CD4-positive, alpha-beta T cell (primary cell): ENCODE measurements at places on chromosomes 13 and 19.

GRCh38 chr19:13429563-13429962 lies 76.7 kb downstream of the CACNA1A start:
- DNase-seq, result no peak

DNA sequence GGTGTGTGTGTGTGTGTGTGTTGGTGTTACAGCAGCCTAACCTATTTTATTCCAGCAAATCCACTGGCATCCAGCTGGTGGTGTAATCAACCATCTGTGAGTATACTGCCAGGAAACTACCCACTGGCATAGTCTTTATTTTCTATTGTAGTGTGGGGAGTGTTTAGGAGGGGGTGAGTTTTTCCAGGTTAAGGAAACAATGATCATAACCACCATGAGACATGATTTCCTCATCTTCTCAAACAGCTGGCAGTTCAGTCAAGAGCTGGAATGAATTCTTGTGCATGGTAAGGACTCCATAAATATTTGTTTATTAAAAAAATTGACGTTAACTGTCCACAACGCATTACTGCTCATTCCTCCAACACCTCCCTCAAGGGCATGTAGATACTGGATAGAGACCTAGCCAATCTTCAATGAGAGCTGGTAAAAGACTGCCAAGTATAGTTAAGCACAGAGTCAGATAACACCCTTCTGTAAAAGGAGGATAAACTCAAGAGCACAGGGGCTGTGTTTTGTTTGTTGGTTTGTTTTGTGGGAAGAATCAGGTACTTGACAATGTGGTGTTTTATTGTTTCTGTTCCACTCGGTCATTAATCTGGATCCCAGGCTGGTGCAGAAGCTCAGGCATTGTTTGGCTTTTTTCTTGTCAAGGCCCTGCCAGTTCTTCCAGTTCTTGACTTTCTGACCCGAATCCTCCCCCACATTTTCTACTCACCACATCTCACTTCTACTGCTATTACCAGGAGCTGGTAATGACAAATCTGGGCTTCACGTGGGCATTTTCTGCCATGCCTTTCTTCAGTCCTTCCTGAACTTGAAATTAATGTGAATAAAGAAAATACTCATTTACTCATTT lies 31.6 kb upstream of the SLC46A3 start:
- DNase-seq, result no peak

- no peak for DNase-seq
These were observed 1.2 kb upstream of the SLC25A42 start for GRCh38 chr19:19062454-19063182.

- no peak for DNase-seq
These were observed 2435.9 kb upstream of the PCDH20 start for GRCh38 chr13:63851526-63851925.

- peak; percentile 33 for DNase-seq
These were observed 27.3 kb downstream of the TM9SF2 start for GRCh38 chr13:99528547-99528946.

DNA sequence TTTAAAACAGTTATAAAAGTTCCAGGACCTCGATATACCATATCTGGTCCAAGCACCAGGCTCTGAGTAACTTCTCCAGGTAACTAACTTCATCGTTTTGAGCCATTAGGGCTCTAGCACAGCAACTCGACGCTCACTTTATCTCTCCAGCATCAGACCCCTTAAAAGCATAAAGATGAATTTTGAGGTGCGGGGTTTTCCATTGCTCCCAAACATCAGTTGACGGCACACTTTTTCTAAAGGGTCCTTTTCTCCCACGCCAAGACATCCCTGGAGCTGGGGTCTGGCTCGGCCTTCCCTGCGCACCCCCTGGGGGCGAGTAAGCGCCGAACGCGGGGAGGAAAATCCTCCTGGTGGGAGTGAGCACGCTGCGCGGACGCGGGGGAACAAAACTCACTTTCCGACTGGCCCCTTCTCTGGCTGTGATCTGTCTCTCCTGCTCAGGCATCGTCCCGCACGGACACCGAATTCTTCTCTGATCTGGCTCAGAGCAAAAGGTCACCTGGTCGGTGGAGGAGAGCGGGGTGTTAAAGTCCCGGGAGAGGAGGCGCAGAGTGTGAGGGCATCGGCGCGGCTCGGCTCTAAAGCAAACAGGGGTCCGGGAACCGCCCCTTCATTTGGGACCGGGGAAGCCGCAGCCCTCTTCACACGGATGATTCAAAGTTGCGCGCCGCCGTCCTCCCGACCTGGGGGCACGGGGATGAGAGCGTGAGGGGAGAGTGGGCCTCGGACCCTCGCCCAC lies at the start of gene ATP7B:
TSS of gene ATP7B (minus strand) at position 561 of the 742 bp plus-strand sequence. CDS start at position 448, 113 bp downstream.
- DNase-seq, result peak; percentile 36

DNA sequence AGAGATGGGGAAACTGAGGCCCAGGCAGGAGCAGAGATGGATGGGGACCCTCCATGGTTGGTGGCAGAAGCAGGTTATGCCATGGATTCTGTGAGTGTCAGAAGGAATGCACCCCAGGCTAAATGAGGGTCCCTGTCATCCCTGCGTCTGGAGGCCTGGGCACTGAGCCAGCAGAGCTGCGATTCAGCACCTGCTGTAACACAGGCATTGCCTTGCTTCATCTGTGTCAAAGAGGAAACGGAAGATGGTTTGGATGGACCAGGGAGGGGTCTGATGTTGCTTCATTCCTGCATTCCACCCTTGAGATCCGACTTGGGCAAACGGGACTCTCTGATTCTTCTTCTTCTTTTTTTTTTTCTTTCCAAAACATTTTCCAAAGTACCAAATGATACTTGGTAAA lies 1.2 kb downstream of the C5AR1 start:
- DNase-seq, result no peak

DNA sequence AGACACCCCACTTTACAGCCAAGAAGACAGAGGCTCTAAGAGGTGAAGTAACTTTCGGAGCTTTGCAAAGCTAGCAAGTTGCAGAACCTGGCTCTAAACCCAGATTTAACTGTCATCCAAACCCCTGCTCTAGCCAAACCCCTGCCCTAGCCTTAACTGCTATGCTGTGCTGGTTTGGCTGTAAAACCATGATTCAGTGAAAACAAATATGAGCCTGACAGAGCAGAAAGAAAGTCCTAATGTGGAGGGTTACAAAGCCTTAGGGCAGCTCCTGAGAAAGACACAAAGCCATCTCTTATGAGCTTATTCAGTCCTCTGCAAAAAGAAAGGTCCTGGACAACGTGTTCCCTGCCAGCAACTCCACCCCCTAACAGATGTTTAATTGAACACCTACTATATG lies 172.8 kb downstream of the KATNAL1 start:
- DNase-seq, result no peak

DNA sequence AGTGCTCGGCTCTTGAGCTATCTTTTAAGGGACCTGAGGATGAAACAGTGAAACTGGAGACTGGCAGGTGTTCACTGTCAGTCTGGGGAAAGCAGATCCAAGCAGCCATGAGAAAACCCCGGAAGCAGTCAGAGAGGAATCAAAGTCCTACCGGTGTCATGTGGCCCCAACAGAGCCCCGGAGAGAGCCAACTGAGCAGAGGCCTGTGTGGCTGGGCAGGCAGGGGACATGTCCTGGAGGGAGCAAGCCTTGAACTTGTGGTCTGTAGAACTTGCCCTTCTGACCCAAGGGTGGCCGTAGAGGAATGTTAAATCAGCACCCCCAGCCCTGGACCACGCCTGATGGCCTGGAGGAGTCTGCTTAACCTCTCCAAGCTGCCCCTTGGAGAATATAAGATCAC lies 113.7 kb upstream of the ZNF507 start:
- no peak for DNase-seq

- DNase-seq, result no peak
These were observed 596.5 kb upstream of the KLF12 start for GRCh38 chr13:74730556-74731331.

DNA sequence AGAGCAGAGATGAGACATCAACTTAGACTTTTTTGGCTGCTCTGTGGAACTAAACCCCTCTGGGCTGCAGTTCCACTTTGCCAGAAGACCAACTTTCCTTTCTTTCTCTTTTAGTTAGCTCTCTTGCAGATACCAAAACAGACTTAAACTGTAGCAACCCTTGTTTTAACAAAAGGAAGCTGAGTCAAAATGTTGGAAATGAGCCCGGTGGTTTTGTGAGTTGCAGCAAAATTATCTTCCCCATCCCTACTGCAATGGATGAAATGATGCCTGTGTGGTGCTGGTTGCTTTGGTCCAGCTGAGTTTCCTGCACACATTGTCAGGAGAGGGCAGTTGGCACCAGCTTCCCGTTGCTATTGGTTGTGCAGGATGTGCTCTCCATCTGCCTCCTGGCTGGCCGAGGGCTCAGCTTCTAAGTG lies 115.3 kb downstream of the LRCH1 start:
- DNase-seq, result no peak

- peak; percentile 86 for DNase-seq
These were observed at the start of gene FLT3LG for GRCh38 chr19:49473868-49474541. FLT3LG (plus strand) TSS chr19:49474215; CDS start chr19:49474640, 425 bp downstream.

DNA sequence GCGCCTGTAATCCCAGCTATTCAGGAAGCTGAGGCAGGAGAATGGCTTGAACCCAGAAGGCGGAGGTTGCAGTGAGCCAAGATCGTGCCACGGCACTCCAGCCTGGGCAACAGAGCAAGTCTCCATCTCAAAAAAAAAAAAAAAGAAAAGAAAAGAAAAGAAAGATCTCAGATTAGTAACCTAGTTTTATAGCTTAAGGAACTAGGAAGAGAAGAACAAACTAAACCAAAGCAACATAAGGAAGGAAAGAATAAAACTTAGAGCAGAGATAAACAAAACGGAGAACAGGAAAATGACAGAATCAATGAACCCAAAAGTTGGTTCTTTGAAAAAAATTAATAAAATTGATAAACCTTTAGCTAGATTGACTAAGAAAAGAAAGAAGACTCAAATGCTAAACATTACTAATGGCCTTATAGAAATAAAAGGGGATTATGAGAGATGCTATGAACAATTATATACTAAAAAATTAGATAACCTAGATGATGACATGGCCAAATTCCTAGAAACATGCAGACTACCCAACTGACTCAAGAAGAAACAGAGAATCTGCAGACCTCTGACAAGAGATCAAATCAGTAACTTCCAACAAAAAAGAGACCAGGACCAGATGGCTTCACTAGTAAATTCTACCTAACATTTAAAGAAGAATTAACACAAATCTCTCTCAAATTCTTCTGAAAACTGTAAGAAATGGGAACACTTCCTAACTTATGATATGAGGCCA lies 68.2 kb downstream of the CDADC1 start:
- DNase-seq, result no peak

DNA sequence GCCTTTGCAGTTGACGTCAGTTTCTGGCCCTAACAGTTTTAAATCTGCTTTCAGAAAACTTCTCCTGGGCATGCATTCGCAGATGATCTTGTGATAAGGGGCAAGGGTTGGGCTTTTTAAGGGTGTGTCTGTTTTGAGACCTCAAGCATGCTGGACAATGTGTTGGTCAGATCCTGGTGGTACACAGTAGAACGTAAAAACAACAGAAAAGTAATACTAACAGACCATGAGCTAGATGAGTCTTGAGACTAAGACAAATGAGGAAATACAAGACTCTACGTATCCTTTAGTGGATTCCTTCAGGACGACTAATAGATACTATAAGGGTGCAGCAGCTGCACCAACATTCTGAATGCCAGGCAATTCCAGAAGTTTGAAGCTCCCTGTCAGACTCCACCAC lies 237.6 kb downstream of the DNAJC15 start:
- no peak for DNase-seq

GRCh38 chr19:51740356-51740755 lies 11.3 kb downstream of the FPR1 start:
- no peak for DNase-seq

- DNase-seq, result no peak
These were observed 4.4 kb upstream of the SBK3 start for GRCh38 chr19:55549500-55550320.

GRCh38 chr19:4189641-4190040 lies 7.2 kb downstream of the ANKRD24 start:
- DNase-seq, result no peak

- no peak for DNase-seq
These were observed 35.1 kb downstream of the UBL3 start for GRCh38 chr13:29815336-29815735.

GRCh38 chr13:74850893-74851292 lies 631.1 kb downstream of the TBC1D4 start:
- no peak for DNase-seq

DNA sequence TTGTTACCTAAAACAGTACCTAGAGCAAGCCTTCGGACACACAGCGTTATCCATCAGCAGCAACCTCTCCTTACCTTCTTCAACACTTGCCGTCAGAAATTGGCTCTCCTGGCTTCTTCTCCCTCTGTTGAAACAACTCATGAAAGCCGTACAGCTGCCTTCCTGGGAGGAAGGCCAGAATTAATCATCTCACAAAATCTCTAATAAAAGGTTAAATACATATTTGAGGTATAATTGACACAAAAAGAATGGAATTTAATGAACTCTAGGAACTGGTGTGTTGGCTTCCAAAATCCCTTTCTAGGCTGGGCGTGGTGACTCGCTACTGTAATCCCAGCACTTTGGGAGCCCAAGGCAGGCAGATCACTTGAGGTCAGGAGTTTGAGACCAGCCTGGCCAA lies 37.3 kb upstream of the GTF2F2 start:
- DNase-seq, result no peak

DNA sequence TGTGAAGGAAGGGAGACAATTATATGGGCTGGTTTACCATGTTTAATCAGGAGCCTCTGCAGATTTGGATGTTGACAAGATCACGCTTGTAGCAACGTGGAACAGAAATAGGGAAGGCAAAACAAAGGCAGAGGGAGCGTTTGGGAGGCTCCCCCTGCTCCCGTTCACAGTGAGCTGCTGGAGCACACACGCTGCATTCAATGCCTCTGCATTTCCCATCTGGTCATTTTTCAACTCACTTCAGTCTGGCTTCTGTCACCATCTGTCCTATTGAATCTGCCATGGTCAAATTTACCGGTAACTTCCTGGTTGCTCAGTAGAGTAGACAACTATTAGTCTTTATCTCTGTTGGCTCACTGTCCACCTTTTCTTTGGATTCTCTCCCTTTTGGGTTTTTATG lies 91.0 kb downstream of the NHLRC3 start:
- no peak for DNase-seq

- no peak for DNase-seq
These were observed 673.8 kb downstream of the PCDH9 start for GRCh38 chr13:66556306-66556705.

DNA sequence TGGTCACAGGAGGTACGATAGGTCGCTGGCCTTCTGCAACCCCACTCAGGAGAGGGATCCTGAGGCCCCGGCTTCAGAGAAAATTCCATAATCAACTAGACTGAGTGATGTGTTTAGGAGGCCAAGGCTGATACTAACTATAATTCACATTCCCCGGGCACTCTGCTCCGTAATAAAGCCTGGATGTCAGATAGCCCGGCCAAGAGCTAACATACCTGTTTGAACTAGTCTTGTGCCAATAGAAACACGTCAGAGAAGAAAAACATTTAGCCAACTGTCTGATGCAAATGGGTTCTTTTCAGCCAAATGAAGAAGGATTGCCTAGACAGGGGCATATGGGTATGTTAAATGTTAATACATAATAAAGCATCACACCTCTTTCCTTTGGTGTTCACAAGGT lies 204.2 kb downstream of the TSHZ3 start:
- no peak for DNase-seq

GRCh38 chr19:53971673-53972072 lies 8.9 kb downstream of the CACNG8 start:
- no peak for DNase-seq

GRCh38 chr19:21430675-21431074 lies 33.7 kb downstream of the ZNF493 start:
- no peak for DNase-seq
